Activated CD8-positive, alpha-beta memory T cell treated with anti-CD3 and anti-CD28 coated beads for 1 hour (primary cell): ENCODE measurements at places on chromosomes 1 and 21.
A peak's percentile ranks its signal among the peaks of the same experiment; 100 is the strongest.

GRCh38 chr1:109881906-109882287 is 28.8 kb upstream of the CSF1 start:
- DNase-seq, result no peak

GRCh38 chr21:44054710-44055109 is 42.6 kb downstream of the TRAPPC10 start:
- DNase-seq, result no peak

- no peak for DNase-seq
Measured at GRCh38 chr1:72280711-72281110, 1.6 kb downstream of the NEGR1 start.

DNA sequence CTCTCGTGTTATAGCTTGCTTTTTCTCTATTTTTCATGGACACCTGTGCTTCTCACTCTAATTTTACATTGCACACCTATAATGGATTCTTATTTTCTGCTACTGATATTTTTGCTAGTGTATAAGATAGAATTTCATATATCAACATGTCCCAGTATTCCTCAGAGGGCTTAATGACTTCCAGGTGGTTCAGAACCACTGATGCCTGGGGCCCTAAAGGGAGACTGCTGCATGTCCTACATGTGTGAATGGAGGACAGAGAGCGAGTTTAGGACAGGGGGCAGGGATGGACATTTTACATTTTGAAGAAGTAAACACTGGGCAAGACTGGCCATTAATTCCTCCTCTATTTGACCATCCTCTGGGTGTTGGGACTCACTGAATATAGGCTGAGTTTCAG is 100.6 kb downstream of the DISC1 start:
- DNase-seq, result no peak

DNA sequence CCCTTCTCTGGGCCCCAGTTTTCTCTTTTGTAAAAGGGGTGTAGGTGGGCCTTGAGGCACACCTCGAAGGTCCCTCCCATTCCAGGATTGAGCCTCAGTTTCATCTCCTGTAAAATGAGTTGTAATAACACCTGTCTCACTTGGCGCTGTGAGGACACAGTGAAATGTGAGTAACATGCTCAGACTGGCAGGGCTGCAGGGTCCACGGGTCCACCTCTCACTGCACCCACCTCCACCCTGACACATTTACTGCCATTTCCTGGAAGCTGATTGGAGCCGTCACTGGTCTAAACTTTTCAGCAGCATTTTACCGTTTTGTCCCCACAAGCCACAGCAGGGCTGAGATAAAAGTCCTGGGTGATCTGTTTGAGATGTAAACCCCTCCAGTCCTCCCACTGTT is 398.0 kb downstream of the PTPRU start:
- no peak for DNase-seq

- DNase-seq, result no peak
Measured at GRCh38 chr21:41322496-41323382, 6.1 kb downstream of the FAM3B start.

- DNase-seq, result peak; percentile 75
Measured at GRCh38 chr1:9004700-9005394, 21.4 kb downstream of the SLC2A7 start.

- no peak for DNase-seq
Measured at GRCh38 chr1:159746666-159747065, 32.3 kb upstream of the CRP start.
